A172 (cell line): ENCODE measurements at places on chromosomes 12 and 14.

DNA sequence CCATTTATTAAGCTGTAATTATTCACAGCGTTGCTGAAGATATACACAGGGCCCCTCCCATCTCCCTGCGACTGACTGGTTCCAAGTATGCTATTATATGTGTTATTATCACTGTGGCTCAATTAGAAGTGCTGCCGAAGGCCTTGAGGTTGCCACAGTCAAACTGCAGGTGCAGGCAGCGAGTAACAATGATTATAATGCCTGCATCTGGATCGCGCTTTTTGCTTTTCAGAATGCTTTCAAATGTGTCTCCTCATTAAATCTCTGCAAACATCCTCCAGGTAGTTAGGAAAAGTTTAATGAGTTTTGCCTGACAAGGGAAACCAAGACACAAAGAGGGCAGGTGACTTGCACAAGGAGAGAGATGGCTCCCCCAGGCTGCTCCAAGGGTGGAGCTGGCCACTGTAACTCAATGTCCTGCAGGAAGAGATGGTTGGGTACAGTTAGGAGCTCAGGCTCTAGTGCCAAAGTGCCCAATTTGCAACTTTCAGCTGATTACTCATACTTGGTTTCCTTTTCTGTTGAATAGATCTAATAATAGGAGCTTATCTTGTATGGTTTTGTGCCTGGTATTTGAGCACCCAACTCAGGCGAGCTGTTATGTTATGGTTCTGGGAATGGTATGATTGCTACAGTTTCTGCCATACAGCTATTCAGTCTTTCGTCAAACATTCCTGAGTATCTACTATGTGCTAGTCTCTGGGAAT is 1.7 kb upstream of the SYNE3 start:
- DNase-seq: peak; percentile 29

- DNase-seq: no peak
Observed at GRCh38 chr12:1534748-1535147, 59.6 kb downstream of the FBXL14 start.

GRCh38 chr12:39467432-39467870 is 24.5 kb upstream of the KIF21A start:
- DNase-seq: no peak

- no peak for DNase-seq
Observed at GRCh38 chr12:73947326-73948026, 590.2 kb upstream of the ATXN7L3B start.

GRCh38 chr14:54267172-54267571 is 129.6 kb upstream of the CDKN3 start:
- no peak for DNase-seq

GRCh38 chr14:19851365-19851764 is 23.6 kb upstream of the OR4K2 start:
- DNase-seq: no peak

DNA sequence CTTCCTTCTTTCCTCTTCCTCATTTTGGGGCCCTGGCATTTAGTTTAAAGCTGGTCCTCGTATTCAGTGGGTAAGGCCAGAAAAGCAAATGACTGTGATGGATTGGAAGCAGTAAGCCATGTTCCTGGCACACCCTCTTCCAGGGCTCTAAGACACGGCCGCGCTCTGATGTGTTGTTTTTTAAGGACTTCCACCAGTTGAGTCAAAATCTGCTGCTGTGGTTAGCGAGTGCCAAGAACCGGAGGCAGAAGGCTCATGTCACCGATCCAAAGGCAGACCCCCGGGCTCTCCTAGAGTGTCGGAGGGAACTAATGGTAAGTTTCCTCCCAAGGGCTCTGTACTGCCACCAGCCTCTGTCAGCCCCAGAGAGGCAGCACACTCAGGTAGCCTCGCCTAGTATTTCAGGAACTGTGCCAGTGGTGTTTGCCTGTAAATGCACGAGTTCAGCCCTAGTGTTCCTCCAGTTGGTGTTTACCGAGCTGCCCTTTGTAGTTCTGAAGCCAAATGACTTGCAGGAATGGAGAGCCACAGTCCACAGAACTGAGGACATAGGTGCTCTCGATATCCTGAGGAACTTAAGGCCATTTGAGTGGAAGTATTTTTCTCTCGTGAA is 72.7 kb downstream of the ESR2 start:
- no peak for DNase-seq

DNA sequence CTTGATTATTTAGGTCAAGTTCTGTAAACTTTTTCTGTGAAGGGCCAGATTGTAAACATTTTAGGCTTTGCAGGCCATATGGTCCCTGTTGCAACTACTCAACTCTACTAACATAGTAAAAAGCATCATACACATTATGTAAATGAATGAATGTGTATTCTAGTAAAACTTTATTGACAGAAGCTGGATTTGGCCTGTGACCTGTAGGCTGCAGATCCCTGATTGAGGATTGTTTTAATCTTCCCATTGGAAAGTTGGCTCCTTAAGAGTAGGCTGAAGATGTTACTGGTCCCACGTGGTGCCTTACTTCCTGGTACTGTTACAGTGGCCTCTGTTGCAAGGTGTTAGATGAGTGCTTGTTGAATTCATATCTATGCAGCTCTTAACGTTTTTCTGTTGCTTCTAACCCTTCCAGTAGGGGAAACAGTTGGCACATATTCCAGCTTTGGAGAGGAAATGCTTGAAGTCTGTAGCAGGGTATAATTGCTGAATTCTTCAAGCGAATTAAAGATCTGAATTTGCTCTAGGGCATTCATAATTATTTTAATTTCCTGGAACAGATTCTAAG is 133.6 kb upstream of the DNM1L start:
- DNase-seq: no peak

DNA sequence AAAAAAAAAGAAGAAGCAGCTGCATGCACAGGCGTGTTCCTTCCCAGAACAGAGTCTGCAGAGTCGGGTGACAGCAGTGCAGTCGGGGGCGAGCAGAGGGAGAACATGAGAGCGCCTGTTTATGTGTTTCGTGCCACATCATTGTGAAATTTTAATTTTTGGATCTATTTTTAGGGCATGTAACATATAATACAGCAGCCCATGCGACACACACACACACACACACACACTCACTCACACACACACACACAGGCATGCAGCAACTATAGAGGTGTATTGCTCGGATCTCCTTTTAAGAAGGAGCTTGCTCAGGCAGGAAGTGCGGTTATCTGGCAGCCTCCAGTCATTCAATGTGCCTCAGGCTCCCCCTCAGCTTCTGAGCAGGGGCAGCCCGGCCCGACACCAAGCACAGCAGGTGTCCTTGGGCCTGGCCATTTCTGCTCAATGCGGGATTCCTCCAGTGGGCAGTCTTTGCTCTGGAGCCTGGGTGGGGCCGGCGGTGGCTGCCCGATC is 71.8 kb downstream of the ZNF664 start:
- DNase-seq: no peak

DNA sequence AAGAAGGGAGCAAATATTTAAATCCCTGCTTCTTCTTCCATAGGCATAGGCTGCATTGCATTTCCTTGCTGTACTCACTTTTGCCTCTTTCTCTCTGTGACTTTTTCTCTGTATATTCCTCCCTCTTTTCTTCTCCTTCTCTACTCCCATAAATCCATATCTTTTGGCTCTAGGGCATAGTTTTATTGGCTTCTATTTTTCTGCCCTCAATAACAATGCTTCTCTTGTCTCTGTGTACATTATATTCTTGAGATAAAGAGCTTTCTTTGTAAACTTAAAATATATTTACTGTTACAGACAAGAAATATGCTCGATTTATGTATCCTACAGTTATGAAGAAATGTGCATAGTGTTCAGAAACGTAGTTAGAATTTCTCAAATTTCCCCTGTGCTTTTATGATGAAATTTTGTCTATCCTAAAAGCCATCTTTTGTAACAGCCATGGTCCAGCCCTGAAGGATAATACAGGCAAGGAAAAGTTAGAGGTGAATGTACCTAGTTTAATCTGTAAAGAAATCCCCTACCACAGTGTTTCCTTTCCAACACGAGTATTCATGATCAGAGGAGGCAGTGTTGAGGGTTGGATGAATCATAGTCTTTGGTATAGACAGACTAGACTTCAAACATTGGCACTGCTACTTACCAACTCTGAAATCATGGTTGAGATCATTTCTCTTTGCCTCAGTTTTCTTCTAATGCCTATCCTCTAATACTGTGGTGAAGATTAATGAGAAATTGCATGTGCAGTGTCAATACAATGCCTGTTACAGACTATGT is 173.3 kb upstream of the FAR2 start:
- DNase-seq: no peak

DNA sequence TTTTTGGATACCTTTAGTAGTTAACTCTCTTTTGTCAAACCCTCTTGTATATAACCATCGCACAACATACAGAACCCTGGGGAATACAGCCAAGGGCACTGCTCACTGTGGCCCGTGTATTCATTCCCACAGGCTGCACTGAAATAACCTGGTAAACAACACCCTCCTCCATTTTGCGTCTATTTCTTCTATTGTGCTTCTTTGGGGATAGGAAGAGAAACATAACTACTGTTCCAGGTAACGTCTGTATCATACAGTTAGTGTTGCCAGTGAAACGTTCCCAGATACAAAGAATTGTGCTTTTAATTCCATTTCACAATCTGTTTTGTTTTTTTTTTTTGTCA is 9.6 kb downstream of the C12orf76 start:
- DNase-seq: no peak

GRCh38 chr12:13074396-13075117 is 28.9 kb downstream of the GSG1 start:
- no peak for DNase-seq

GRCh38 chr12:59787610-59788009 is 191.8 kb downstream of the SLC16A7 start:
- DNase-seq: no peak
